Mammary epithelial cell (primary cell): ENCODE measurements at places on chromosomes 12 and 14. TPM values are rescaled to one million over a fixed set of nuclear protein-coding genes. Genes with fewer than 3 reads are reported as not detected.
A peak's percentile ranks its signal among the peaks of the same experiment; 100 is the strongest.

DNA sequence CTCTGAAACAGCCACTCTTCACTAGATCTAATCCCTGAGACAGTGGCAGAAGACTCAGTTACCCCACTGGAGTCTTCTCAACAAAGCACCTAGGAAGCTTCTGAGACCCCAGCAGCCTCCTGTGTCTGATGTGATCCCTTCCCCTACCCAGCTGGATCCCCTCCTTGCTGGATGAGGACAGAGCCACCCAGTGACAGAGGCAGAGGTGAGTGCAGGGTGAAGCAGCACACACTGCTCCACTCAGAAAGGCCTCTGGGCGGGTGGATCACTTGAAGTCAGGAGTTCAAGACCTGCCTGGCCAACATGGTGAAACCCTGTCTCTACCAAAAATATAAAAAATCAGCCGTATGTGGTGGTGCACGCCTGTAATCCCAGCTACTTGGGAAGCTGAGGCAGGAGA is 2.7 kb downstream of the SPRYD3 start:
- no peak for DNase-seq

GRCh38 chr12:5078423-5078822 is 34.7 kb downstream of the KCNA5 start:
- no peak for DNase-seq

GRCh38 chr14:83071888-83072501 is 1538.3 kb upstream of the SEL1L start:
- DNase-seq = peak; percentile 8

- DNase-seq = no peak
These were observed 525 bp downstream of the RNU6-8 start for GRCh38 chr14:32202491-32202997.

- DNase-seq = no peak
These were observed 266.0 kb upstream of the BTG1 start for GRCh38 chr12:92411687-92412086.

DNA sequence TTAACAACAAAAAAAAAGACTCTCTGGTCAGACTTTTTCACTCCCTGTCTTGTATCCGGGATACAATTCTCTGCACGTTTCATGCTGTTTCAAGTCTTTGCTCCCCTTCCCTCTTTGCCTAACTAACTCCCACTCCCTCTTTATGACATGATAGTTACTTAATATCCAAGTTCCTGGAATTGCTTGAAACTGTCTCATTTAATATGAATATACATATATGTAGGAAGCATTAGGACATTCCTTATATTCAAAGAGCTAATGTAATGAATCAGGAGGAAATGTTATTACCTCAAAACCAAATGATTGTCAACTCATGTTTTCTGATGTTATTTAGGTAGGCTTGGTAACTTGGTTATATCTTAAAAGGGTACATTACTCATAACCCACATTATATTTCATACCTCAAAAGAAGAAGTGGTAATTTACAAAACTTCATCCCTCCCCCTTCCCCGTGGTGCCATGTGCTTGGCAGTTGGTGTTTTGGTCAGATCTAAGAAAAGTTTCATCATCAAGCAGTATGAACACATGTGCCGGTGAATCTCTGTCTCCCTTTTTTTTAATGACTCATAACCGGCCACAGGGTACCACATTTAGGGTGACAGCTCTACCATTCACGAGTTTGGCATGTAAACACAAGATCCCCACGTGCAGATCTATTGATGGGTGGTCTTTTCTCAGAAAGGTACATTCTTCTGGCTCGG is 56.5 kb downstream of the HCAR2 start:
- DNase-seq = peak; percentile 90

- DNase-seq = no peak
These were observed 203.8 kb upstream of the MYL2 start for GRCh38 chr12:111124183-111124582.

GRCh38 chr12:127726671-127727315 is 540.2 kb upstream of the TMEM132C start:
- DNase-seq = no peak

The GPD1 gene
- polyA plus RNA-seq = 0.40 TPM

The KRT2 gene
- not detected for polyA plus RNA-seq

DNA sequence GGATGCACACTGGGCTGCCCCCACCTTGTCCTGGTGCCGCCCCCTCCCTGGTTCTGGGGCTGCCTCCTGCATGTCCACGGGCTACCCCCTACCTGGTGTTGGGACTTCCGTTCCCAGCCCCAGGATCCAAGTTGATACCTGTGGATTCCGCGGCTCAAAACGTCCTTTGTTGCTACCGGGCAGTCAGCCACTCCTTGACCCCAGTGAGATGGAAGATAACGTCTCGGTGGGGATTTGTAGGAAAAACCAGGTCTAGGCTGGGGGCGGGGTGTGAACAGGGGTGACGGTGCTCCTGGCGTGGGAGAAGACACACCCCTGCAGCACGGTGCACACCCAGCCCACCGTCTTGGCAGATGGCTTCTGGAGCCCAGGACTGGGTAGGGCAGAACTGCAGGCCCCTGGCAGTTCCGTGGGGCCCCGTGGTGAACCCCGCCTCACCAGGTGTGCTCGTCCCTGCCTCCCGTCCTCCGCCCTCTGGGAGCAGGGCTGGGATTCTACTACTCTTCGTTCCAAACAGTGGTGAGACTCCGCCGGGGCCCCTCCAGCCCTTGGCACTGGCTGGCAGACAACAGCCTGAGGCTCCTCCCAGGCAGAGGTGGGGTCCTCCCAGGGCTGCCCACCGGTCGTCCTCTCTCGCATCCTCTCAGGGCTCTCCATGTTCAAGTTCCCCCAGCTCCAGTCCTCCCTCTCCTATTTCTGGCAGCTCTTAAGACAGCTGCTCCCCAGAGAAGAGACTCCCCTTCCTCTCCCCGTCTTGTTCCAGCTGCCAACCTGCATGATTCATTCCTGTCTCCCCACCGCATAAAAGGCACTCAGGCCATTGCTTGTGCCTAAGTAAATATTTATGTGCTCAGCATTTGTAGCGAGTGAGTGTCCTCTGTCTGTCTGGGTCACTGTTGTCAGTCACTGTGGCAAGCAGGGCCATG is 75.5 kb downstream of the FBXL14 start:
- peak; percentile 93 for DNase-seq

GRCh38 chr12:90995010-90995409 is 9.8 kb downstream of the EPYC start:
- DNase-seq = no peak

GRCh38 chr14:22907429-22907828 is 11.5 kb downstream of the RBM23 start:
- DNase-seq = no peak

DNA sequence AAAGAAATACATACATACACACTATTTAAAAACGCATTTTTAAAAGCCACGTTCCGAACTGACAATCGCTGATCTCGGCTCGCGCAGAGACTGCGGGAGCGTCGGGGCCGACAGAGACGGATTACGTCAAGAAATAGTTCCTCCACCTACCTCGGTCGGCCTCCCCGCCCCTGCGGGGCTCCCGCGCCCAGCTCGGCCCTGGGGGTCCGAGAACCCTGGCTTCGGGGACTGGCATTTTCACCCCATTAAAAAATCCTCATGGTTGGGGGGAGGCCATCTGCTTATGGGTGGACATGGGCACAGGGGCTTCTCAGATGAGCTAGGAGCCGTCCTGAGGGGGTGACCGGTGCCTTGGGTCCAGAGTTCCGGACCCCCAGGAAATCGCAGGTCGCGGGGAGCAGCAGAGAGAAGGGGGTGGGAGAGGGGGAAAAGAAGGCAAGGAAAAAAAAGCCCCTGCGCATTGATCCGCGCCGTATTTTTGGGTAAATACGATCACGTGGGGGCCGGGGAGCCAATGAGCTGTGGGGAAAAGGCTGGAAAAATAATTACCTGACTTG is 324 bp upstream of the HOXC9 start:
- DNase-seq = peak; percentile 81

DNA sequence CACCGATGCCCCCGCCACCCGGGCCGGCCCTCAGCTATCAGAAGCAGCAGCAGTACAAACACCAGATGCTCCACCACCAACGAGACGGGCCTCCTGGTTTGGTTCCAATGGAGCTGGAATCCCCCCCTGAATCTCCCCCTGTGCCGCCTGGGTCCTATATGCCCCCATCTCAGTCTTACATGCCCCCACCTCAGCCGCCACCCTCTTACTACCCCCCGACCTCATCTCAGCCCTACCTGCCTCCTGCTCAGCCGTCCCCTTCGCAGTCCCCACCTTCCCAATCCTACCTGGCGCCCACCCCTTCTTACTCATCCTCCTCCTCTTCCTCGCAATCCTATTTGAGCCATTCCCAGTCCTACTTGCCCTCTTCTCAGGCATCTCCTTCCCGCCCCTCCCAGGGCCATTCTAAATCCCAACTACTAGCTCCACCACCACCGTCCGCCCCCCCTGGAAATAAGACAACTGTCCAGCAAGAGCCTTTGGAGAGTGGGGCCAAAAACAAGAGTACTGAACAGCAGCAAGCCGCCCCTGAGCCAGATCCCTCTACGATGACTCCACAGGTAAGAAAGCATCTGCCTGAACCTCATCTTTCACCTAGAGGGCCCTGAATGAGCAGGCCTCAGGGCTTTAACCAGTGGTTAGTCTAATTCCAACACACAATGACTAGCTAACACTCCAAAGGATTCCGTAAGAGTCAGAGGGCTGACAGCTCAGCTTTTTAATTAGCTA is 851 bp downstream of the YLPM1 start:
- DNase-seq = peak; percentile 67

The TMTC2 gene
- polyA plus RNA-seq = 2.7 TPM

- DNase-seq = no peak
These were observed 78.0 kb downstream of the PLEKHG3 start for GRCh38 chr14:64782196-64782595.

DNA sequence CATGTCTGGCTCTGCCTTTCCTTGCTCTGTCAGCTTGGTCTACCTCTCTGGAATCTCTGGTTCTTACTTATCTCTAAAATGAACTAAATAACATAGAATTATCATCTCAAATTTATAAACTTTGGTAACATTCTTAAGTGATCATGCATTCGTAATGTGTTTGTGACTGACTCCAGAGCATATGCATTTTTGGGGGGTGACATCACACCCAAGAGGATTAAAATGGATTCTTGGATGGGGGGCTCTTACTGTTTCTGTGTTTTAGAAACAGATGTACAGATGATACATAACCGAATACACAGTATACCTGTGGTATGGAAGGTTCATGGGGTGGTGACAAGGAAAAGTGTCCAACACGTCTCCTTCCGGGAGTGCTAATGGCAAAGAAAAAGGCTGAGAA is 1162.1 kb downstream of the VRK1 start:
- no peak for DNase-seq

GRCh38 chr12:27018037-27018436 is 3.9 kb upstream of the TM7SF3 start:
- DNase-seq = no peak

- DNase-seq = no peak
These were observed 84.9 kb upstream of the FOXG1 start for GRCh38 chr14:28681681-28682080.

- DNase-seq = peak; percentile 11
These were observed 624 bp upstream of the PWP1 start for GRCh38 chr12:107684990-107685359.

DNA sequence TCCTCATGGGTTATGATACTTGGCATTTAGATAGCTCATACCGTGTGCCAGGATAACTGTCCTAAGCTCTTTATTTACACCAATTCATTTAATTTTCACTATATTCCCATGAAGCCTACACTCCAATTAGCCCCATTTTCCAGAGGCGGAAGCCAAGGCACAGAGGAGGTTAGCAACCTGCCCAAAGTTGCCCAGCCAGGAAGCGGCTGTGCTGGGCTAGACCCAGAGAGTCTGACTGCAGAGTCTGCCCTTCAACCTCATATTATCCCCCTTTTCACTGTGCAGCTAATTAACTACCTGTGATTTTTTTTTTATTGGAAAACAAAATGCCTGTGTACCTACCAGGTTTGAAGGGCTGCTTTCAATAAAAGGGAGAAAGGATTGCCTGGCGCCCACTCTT is 2.5 kb downstream of the RFLNA start:
- DNase-seq = no peak

DNA sequence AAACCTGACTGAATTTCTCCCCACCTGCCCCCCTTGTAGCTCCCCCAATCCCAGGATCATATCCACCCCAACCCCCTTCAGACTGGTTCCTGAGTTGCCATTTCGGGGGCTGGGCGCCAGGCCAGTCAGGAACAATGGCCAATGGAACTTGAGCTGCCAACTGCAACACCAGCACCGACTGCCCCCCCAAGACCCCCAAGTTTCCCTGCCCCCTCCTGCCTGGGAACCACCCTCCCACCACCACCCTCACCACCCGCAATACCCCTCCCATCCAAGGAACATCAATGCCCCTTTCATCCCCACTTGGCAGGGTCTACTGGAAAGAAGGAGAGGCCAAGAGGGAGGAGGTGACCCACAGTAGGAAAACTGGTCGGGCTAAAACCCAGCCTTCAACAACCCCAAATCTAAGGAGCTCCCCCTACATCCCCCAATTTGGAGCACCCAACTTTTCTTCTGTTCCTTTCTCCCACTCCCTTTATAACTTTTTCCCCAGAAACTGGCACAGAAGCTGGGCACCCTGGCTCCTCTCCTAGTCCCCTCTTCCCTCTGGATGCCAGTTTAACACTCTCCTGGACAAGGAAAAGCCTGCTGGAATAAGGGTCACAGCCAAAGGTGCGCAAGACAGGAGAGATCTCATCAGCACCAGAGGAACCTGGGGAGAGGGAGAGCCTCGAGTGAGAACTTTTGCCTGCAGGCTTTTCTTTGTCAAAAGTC is 1.6 kb upstream of the NDRG2 start:
- no peak for DNase-seq

- no peak for DNase-seq
These were observed 9.5 kb upstream of the SP7 start for GRCh38 chr12:53345486-53346188.

The KRT75 gene
- 3.1 TPM for polyA plus RNA-seq

DNA sequence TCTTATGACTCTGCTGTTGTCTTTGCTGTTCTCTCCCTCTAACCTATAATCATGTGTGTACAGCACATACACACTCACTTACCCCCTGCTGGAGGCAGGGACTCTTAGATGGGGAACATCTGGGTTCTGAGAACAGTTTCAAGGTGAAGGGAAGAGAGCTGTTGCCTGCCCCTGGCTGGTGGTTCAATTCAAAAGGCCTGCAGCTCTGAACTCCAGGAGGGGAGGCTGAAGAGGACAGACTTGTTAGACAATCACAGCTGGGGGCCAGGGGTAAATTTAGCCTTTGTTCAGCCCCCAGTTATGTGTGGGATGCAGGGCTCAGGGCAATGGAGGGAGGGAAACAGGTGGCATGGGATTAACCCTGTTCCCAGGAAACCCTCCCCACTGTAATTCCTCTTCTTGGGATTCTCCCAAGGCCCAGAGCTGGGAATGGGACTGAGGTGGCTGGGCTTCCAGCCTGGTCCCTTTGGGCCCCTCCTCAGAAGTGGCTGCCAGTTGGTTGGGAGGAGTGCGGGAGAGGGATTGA is 1.9 kb downstream of the MYL6B start:
- no peak for DNase-seq

The ASPG gene
- polyA plus RNA-seq = not detected

The GARIN6 gene
- not detected for polyA plus RNA-seq

The PDE3A gene
- not detected for polyA plus RNA-seq

- DNase-seq = peak; percentile 93
These were observed 75.5 kb upstream of the CPM start for GRCh38 chr12:69008520-69008919.

GRCh38 chr12:3201339-3202051 is 124.3 kb downstream of the TSPAN9 start:
- no peak for DNase-seq

The ABCC9 gene
- polyA plus RNA-seq = not detected
